IPS DF 6.9 (cell line): ENCODE measurements at places on chromosomes 7 and 10.

GRCh38 chr7:132292803-132293202, 283.5 kb downstream of the PLXNA4 start:
- no peak for DNase-seq

- DNase-seq, result no peak
Measured at GRCh38 chr7:27605689-27606269, 56.9 kb downstream of the HIBADH start.

DNA sequence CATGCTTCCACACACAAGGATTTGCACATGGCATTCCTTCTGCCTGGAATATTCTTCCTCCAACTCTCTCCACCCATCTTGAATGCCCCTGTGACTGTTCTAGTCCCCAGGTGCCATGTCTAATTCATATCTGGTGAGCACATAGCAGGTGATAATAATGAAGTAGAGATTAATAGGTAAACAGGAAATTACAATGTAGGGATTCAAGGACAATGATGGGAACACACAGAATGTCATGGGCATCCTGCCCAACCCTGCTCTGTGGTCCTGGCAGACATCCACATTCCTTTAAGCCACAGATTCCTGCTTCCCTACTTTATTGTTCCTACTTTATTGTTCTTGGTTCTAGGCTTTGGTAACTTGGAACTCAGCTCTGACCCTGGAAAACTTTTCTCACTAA, 115.8 kb downstream of the THSD7A start:
- no peak for DNase-seq

- no peak for DNase-seq
Measured at GRCh38 chr7:98423043-98423442, 22.2 kb upstream of the BAIAP2L1 start.

DNA sequence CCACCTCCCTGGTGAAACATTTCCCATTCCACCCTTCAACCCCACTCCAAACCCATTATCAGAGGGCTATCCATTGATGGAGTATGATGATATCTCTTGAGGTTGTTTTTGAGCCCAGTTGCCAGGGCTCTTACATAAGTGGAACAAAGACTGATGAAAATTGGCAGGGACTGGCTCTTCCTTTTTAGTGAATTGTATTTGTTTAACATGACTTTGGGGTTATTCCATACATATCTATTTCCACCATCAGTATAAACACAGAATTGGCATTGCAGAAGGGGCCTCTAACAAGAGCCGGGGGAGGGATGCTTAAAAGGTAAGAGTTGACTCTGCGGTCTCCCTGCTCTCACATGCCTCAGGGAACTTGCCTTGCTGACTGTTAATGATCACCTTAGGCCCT, 28.9 kb downstream of the FZD1 start:
- DNase-seq, result no peak
